Erythroblast (primary cell): ENCODE measurements at places on chromosomes 4 and X.

DNA sequence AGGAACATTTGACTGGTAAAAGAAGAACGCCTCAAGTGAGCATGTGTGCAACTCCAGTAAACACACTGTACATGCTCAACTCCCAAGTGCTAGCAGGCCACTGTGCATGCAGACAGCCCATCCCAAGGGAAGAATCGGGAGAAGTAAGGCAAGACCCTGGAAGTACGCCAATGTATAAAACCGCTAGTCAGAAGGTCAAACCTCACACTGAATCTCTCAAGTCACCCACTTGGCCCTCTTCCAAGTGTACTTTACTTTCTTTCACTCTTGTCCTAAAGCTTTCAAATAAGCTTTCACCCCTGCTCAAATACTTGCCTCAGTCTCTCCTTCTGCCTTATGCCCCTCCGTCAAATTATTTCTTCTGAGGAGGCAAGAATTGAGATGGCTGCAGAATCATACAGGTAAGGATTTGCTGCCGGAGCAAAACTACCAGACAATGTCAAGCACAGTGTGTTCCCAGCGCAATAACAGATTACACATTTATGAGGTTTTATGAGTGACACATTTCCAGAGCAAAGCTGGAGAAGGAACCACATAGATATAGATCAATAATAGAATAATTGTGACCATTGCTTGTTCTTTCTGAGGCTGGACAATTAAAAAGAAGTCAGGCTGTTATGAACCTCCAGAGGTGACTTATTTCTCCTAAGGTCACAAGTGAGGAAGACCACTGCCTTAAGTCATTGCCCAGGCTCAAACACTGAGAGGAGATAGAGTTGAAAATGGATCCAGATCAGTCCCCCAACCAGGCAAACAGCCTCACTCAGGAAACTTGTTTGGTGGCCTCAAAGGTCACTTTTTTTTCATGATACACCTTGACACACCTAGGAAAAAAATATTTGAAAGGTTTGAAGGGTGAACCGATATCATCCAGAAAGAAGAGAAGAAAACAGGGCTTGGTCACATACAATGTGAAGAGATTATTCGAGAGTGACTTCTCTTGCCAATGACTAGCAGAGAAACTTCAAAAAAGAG lies 26.3 kb downstream of the CXCL1 start:
- DNase-seq: no peak

- DNase-seq: no peak
Measured at GRCh38 chr4:2642968-2643367, 106.5 kb downstream of the FAM193A start.

- no peak for DNase-seq
Measured at GRCh38 chr4:5894266-5894665, 1.4 kb upstream of the CRMP1 start.

- no peak for DNase-seq
Measured at GRCh38 chrX:77960567-77960966, 8.9 kb downstream of the PGAM4 start.

DNA sequence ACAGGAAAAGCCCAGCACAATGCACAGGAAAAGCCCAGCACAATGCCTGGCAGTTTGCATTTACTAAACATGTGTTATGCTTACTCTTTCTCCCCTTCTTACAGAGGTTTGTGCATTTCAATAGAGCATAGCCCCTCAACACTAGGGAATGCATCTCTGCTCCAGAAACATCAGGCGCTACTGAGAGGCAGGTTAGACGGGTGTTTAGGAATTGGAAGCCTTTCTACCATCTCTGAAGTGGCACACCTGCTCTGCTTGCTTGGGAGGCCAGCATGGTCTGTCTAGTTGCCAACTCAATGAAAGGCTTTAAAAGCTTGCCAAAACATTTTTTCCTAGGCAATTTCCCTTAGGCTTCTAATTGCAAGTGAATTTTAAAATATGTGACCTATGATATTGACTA lies 55.7 kb downstream of the GRID2 start:
- DNase-seq: no peak

DNA sequence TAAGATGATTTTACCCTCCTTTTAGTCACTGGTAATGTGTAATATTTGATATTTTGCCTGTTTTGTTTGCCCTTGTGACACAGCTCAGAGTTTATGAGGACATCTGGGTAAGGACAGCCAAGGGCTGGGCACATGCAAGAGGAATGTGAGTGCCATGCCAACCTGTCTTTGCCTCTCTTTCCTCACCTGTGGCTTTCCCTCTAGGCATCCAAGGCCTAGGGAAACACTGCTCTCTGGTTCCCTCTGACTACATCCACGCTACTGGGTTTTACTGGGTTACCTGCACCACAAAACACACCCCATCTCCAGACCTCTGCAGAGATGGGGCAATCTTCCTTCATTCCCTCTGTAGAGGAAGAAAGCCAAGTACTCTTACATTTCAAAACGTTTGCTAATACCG lies 7.7 kb downstream of the HPGDS start:
- no peak for DNase-seq

- DNase-seq: no peak
Measured at GRCh38 chr4:53937918-53938317, 126.5 kb downstream of the CHIC2 start.

DNA sequence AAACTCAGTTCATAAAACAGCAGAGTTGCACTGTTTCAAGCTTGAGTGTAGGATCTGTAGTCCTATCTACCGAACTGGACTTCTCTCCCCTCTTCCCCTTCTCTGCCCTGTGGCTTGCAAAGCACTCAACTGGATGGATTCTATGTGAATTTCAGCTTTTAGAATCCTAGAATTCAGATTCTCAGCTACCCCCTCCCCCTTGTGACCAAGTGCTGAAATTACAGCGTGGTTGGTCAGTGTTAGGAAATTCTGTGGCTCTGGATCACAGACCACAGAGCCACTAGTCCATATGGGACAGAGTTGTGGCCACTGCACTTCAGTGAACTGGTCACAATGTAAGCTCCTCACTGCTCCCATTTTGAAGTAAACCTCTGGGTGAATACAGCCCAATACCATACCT lies 64.6 kb upstream of the TRPC5 start:
- no peak for DNase-seq

- DNase-seq: no peak
Measured at GRCh38 chrX:107934262-107934661, 47.9 kb downstream of the TEX13B start.

DNA sequence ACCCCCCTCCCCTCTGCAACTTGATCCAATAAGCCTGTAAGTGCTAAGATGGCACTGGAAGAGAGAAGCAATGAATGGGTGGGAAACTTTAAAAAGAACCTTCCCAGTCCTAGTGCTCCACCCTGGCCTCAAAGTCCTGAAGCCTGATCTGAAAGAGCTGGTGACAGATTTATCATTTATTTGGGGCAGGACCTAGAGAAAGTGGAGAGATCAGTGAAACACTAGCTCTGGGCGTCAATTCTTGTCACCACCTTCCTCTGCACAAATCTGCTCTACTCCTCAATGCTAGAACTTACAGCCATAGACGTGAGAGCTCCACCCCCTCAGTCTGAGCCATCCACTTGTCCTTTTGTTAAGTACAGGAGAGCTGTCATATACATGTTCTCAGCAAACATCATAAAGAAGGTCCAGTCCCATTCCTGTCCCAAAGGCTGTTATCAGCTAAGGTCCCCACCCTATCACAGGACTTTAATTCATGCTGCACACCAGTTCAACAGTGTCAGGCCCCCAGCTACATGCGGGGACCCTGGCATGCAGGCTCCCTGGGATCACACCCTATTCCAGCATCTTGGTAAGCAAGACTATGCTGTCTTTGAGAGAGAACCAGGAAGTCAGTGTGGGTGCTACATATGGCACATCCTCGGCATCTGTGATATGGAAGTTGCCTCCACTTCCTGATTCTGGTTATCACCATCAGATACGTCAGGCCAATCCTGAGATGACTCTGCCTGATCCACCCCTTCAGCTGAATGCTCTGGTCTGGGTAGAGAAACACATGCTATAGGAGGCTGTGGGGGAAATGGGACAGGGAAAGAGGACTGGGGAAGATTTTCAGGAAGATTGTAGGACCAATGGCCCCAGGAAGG lies 2.3 kb downstream of the P2RY4 start:
- DNase-seq: no peak

- no peak for DNase-seq
Measured at GRCh38 chr4:76606645-76607265, 171.7 kb downstream of the SHROOM3 start.

DNA sequence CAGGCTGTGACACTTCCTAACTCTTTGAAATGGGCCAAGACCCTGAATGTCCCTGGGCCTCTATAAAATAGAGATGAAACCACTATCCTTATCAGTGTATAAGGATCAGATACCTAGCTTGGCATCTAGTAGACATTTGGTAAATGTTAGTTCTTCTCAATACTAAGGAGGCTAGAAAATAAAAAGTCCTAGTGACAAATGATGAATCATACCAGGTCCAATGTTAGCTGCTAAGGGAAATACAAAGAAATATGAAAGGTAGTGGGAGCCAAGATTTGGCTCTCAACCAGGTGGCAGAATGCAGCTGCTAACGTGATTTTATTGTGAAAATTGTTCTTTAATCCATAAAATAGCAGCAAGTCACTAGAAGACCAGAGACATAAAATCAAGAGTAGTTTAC lies 19.8 kb upstream of the PPARGC1A start:
- no peak for DNase-seq

- no peak for DNase-seq
Measured at GRCh38 chr4:55879224-55879623, 25.8 kb downstream of the EXOC1 start.

DNA sequence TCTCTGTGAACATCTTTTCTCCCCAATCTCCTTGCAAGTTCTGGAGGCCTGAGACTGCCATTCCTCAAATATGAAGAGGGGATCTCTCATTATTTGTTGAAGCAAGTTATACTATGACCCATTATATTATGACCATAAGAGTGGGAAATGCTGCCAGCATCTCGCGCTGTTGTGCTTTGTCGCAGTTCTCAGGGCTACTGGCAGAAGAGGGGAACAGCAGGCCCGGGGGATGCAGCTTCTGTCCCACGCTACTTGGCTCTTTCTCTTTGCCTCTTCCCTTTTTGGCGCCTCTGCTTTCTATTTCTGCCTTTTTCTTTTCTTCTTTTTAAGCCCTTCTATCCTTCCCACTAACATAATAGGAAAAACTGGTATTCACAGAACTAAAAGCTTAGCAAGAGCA lies 64.2 kb downstream of the GEMIN8 start:
- DNase-seq: no peak

DNA sequence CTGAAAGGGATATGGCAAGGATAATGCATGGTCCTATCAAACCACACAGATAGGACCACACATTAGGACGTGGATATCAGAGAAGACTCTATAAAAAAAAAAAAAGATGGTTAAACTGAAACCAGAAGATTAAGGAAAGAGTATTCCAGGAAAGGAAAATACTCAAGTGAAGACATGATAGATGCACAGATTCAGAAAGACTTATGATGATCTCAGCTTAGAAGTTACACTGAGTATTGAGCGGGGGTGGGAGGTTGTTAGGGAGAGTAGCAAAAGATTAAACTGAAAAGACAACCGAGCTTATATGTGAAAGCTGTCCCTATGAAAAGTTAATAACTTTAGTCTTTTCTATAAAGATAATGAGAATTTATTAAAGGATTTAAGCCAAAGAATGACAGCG lies 211.0 kb upstream of the EMCN start:
- DNase-seq: no peak

GRCh38 chr4:87505862-87506261 lies 23.3 kb downstream of the SPARCL1 start:
- DNase-seq: peak; percentile 2

- no peak for DNase-seq
Measured at GRCh38 chr4:31538877-31539276, 818.7 kb downstream of the PCDH7 start.

GRCh38 chrX:3748052-3748559 lies 34.7 kb upstream of the PRKX start:
- no peak for DNase-seq

- DNase-seq: no peak
Measured at GRCh38 chrX:151736685-151737084, 2.1 kb downstream of the CNGA2 start.

- DNase-seq: no peak
Measured at GRCh38 chr4:180665481-180665880, 1577.7 kb upstream of the TENM3 start.

DNA sequence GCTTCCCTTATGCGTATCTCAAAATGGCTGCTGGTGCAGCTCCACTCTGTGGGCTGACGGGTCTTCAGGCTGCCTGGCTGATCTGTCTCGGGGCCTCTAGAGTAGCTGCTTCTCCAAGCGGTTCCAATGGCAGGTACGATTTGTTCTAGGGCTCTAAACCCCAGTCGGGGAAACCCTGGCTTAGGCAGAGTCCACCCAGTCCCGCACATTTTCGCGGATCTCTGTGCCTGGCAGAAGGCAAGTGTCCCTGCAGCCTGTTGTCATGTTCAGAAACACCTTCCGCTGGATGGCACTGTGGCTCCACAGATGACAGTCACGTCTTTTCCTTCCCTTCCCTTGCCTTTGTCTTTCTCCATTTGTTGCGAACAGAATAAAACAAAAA lies 54.4 kb downstream of the NBDY start:
- DNase-seq: peak; percentile 0

DNA sequence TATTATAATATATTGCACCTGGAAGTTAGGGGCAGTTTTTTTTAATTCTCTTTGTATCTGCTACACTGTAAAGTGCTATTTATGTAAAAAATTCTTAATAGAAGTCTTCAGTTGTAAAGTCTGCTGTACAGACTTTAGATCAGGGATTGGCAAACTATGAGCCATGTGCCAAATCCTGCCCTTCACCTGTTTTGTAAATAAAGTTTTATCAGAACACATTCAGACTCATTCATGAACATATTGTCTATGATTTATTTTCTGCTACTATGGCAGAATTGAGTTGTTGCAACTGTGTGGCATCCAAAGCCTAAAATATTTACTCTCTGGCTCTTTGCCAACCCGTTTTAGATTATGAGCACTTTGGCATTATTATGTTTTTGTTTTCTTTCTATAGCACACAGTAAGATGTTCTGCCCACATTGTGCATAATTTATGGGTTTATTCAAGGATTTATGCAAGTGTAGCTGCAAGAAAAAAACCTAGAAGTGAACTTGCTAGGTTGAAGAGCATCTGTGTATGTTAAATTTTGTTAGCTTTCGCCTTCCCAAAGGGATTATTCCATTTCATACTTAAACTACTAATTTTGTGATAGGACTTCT lies 56.9 kb downstream of the CLCN3 start:
- peak; percentile 18 for DNase-seq

DNA sequence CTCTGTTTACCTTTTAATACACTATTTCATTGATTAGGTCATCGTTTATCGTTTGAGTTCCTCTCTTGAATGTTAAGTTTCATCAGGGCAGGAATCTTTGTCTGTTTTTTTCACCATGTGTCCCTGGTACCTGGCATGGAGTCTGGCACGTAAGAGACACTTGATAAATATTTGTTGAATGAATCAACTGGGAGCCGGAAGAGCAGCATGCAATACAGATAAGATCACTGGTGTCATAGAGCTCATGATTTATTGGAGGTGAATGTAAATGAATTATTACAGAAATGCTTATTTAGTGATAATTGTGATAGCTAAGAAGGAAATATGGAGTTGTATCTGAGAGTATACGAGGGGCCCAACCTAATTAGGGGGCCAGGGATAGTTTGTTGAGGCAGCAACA lies 62.8 kb downstream of the UCHL1 start:
- no peak for DNase-seq

DNA sequence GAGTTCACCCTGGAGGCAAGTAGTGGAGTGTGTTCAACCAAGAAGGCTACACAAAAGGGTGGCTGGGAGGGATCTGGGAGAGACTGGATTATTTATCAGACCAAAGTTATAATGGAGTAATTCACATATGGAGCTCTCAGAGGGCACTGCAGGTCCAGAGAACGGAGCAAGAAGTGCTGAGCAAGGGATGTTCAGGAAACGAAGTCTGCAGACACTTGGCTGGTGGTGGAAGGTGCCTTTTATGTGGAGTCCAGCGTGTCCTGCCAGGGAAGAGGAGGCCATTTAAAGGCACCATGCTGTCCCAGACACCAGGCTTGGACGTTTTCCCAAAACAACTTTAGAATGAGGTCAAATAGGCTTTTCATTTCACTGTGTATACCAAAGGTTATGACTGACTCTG lies 130.1 kb downstream of the CEP135 start:
- DNase-seq: no peak
